Activated effector memory CD4-positive, alpha-beta T cell treated with anti-CD3 and anti-CD28 coated beads, Interleukin-2, amount 50 U/mL, for 16 hours (primary cell): ENCODE measurements at places on chromosomes 4 and X.

- DNase-seq, result no peak
Measured at GRCh38 chrX:130726661-130727060, 176.3 kb downstream of the ENOX2 start.

GRCh38 chrX:147343467-147343866 is 528.9 kb upstream of the CXorf51A start:
- no peak for DNase-seq

GRCh38 chr4:173318240-173318639 is 15.9 kb downstream of the HMGB2 start:
- DNase-seq, result no peak

DNA sequence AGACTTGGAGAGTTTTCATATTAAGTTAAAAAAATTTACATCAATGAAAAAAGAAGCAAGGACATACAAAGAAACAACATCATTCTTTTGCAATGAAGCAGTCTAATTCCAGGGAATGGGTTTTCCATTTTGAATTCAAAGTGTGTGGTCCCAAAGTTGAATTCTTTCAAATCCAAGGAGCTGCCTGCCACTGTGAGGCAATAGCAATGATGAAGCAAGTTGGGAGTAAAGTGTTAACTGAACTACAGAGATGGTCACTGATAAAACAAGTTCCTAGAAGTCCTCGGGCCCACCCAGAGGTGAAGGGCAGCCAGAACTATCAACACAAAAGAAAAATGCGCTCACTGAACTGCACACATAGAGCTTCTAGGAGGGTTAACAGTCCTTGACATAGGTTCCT is 115.9 kb downstream of the RAB28 start:
- DNase-seq, result no peak

DNA sequence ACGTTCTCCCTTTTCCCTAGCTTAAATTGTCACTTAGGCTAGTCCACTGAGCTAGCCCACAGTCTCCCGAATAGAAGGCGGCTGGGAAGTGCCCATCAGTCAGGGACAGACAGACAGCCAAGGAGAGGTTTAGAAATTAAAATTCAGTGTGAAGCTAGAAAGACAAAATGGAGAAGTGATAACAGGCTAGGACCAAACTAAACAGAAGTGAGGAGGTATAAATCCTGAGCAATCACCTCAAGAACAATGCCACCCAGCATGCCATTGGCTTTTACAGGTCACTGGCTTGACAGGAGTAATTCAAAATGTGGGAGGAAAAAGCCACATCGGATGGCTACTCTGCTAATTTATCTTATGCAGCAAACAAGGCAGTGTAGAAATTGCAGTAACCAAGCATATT is 138.9 kb downstream of the MAPK10 start:
- no peak for DNase-seq

DNA sequence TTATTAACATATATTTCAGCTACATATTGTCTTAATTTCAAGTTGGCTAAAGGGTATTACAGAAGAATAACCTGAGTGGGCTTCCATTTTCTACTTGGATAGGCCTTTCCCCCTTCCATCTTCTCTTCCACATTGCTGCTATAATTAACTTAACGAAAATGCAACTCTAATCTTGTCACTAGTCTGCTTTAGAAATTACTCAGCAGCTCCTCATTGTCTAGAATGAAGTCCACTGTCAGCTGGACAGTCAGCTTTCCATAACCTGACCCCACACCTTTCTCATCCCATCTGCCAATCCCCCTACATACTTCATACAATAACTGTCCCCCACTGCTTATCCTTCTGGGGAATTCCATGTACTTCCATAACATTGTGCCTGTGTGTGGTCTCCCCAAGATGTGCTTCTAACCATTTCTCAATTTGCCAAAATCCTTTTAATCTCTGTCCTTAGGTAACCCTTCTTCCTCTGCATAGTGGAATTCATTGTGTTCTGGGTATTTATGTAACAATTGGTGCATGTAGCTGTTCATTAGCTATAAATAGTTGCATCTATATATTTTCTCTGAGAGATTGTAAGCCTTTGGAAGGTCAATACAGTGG is 4.8 kb downstream of the MND1 start:
- DNase-seq, result no peak

GRCh38 chrX:39247536-39247935 is 446.3 kb downstream of the MID1IP1 start:
- DNase-seq, result no peak

DNA sequence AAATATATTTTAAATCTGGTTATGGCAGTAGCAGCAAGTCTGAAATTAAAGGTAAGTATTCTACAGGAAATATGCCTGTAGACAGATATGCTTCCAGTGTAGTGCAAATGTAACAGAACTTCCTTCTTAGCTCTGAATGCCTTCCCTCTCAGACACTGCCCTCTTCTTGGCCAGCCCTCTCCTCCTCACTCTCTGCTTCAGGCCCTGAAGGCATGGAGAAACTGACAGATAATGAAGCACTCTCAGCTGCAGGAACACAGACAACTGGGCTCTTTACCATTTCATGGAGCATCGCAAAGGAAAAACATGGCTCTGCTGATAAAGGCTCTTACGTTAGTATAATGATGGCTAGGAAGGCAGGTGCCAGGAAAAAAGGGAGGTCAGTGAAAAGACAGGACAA is 431.5 kb upstream of the RASGEF1B start:
- no peak for DNase-seq

DNA sequence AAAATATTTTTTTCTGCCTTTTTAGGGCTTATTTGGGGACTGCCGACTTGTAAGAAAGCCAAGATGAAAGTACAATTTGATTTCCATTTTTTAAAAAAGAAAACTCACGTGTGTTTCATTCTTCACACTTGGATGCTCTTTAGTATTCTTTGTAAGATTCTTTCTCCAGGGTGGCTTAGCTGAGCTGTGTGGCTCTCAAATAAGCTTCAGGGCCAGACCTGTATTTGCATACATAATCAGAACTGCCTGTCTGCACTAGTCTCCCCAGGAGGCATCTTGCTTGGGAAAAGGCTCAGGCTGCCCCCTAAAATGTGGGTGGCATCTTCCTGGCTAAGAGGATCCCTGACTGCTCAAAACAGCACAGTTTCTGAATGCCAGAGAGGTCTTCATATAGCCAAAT is 498.4 kb downstream of the MID1IP1 start:
- DNase-seq, result no peak

DNA sequence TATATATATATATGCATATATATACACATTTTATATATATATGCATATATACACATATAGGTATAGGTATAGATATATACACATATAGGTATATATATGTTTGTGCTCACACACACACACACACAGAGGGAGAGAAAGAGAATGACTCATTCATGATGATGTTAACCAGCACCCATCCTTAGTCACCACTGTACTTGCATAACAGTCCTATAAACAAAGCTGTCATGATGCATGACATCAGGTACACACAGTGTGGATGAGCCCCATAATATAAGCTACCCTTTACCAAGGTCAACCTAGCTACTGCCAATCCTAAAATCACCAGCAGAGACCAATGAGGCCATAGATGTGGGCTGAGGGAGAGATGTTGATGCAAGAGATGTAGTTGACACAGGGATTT is 1408.0 kb downstream of the RAPGEF2 start:
- no peak for DNase-seq
